ENCODE measurements at places on chromosomes 7 and 10.

DNA sequence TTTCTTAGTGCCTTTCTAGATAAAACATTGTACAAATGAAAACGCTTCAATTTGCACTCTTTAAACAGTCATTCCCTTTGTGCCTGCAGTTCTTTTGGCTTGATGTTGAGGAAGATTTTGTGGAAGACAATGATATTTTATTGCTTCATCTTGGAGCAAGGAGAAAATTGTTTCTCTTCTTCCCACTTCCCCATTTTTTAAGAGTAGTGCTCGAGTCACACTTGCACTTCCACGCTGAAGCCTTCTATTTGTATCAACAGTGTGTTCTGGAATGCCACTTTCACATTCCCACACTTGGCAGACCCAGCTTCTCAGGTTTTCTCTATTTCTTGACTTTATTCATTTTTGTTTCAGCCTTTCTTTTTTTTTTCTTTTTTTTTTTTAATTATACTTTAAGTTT is 369.3 kb downstream of the PAXIP1 start:
- DNase-seq, result no peak

DNA sequence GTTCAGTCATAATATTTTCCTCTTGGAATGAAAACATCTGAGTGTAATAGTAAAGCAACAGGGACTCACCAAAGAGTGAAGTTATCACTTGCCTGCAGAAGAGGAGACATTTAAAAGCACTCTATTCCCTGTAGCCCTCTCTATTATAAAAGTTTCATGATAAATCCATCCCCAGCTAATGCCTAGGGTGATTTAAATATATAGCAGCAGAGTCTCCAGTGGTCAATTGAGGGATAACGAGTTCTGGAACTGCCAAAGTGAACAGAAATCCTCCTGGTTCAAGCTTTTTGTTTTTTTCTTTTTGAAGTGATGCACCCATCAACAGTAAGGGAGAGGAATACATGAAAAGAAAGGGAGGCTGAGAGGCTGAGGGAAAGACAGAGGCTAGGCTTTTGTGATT is 87.3 kb downstream of the EVX1 start:
- DNase-seq, result no peak

GRCh38 chr10:131978366-131978765 is 3.4 kb downstream of the BNIP3 start:
- DNase-seq, result no peak

DNA sequence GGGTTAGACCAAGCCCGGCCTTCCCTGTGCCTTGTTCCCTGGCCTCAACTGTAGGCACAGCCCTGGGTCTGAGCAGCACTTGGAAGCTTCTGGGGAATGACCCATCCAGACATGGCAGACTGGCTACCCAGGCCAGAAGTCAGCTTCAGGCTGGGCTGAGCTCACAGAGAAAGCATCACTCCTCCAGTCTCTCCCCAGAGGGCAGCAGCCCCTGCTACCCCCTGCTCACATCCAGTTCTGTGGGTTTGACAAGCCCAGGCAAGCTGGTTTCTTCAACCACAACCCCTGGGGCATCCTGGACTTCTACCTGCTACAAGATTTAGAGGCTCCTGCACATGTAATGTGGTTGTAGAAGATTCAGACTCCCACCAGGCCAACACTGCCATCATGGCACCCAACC is 9.0 kb downstream of the C10orf71 start:
- DNase-seq, result no peak

DNA sequence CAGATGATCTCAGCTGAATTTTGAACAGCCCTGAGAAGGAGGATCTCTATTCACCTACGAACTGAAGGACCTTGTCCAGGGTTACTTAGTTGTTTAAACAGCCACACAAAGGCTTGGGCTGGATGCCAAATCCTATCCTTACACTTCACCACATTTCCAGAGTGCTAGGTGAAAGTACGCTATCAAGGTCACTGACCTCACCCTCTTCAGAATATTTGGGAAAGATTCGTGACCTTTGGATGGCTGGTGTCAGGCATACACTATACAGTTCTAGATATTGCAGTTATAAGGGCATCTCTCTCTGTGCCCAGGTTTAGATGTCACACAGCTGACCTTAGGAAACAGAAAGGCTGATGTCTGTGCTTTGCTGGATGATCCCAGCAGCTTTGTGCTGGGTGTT is 61.2 kb upstream of the ABLIM1 start:
- DNase-seq, result no peak

GRCh38 chr10:109746861-109747260 is 176.4 kb downstream of the XPNPEP1 start:
- DNase-seq, result no peak

- DNase-seq, result no peak
Observed at GRCh38 chr10:73774637-73775036, 7.2 kb upstream of the CHCHD1 start.

DNA sequence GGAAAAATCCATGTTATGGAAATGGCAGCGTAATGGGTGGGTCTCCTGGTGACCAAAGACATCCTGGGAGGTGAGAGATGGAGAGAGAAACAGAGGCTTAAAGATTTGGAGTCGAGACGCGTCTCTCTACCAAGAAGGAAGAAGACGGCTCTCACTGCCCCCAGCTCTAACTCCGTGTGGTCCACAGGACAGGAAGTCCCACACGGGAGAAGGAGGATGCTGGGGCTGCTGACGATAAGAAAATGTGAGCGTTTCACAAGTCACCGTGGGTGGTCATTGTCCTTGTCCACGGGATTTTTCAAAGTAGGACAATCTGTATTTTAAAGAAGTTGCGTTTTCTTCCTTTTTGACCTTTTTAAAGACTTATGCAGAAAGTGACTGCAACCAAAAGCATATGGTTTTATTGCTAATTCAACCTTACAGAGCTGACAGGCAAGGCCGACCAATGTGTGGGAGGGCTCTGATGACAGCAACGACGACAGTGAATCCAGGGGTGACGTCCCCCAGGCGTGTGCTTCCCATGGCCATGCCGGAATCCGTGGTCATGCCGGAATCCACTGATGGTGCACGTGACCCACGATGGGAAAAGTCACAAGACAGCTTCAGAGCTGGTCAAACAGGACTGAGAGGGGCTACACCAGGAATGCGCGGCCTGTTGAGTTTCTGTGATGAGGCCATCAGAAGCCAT is 341.2 kb downstream of the PTPRN2 start:
- no peak for DNase-seq

GRCh38 chr10:119398996-119399395 is 143.5 kb downstream of the RGS10 start:
- no peak for DNase-seq

GRCh38 chr10:95482501-95483233 is 78.5 kb downstream of the SORBS1 start:
- no peak for DNase-seq

DNA sequence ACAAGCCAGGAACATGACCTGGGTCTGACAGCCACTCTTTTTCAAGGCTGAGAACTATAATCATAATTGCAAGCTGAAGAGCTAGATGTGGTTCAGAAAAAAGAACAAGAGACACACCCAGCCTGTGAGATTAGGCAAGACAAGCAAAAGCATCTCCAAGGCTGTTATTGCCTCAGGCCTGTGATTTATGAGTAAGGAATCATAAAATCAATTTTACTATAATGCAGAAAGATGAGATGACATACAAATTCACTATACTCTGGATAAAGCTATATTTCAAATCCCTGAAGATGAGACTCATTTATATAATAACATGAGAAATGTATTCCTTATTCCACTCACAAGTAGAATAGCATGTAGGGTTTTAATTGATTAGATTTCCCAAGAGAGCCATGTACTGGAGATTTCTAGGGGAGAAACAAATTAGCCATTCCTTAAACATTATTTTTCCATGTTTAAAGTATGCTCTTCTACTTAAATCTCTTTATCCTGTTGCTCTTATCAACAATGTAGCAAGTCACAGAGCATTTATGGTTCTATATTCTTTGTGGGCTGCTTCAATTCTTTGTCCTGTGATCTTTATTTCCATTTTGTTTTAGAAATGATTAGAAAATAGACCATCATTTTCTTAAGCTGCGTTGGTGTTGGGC is 47.4 kb downstream of the FHIP2A start:
- DNase-seq, result no peak

GRCh38 chr7:44854644-44855364 is 6.9 kb upstream of the H2AZ2 start:
- DNase-seq, result no peak

- DNase-seq, result no peak
Observed at GRCh38 chr7:151142686-151143040, 24.8 kb downstream of the GBX1 start.

DNA sequence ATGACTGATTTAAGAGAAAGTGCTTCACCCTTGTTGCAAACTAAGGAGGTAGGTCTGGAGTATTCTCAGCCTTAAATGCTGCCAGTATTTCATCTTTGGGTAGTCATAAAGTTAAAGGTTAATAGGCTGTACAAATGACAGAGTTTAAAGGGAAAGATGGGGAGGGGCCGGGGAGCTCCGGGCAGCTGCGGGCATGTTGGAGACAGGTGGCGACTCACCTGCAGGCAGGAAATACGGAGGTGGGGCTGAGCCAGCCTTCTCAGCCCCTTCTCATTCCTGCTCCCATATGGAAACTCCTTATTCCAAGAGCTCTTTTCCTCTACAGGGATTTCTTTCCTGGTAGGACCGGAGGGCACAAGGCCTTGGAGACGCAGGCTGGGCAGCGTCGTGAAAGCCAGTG is 31.8 kb upstream of the HMX3 start:
- DNase-seq, result no peak

- no peak for DNase-seq
Observed at GRCh38 chr10:131200856-131201470, 110.6 kb downstream of the TCERG1L start.

DNA sequence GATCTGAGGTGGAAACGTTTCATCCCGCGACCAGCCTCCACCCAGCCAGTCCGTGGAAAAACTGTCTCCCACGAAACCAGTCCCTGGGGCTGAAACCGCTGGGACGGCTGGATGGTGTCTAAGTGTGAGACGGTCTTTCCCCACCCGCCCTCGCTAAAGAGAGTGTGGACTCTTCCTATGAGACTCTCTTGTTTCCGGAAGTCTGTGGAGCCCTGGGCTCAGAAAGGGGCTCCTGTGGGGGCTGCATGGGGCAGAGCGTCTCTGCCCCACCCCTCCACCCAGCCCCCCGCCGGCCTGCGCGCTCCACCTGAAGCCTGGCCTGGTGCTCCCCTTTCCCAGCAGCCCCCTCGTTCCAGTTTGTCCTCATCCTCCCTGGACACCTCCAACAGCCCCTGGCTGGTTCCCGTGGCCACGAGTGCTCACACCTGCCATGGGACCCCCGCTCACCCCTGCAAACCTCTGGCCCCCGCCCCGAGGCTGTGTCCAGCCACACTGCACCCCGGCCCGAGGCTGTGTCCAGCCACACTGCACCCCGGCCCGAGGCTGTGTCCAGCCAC is 28.7 kb downstream of the CFAP46 start:
- no peak for DNase-seq

DNA sequence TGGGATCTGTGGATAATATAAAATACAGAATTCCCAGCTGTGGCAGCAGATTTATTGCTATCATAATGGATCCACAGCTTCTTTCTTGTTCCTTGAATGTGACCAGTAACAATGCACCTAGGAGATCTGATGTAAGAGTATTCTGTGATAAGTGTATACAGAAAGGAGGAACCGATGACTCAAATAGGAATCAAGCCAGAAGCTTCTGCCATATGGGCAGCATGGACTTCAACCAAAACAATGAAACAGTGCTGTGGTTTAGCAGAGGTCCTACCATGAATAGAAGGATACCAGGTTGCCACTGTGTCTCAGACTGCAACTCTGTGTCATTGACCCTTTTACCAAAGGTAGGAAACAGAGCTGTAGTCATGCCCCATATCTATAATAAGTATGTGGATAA is 81.8 kb downstream of the PTPRZ1 start:
- no peak for DNase-seq

All from activated CD4-positive, CD25-positive, alpha-beta regulatory T cell (primary cell).